Smooth muscle cell of the umbilical artery (primary cell): ENCODE measurements at places on chromosomes 11 and 22. TPM values are rescaled to one million over a fixed set of nuclear protein-coding genes. Genes with fewer than 3 reads are reported as not detected.

SLC6A5 gene
- not detected in 2 replicates for total RNA-seq

TSPAN18 gene
- 0.14 and 0.30 TPM in 2 replicates for total RNA-seq

MMP12 gene
- total RNA-seq = 0.18 and 1.2 TPM in 2 replicates

CCDC117 gene
- 19.0 and 23.3 TPM in 2 replicates for total RNA-seq

MCM5 gene
- total RNA-seq = 6.5 and 35.5 TPM in 2 replicates

FAM180B gene
- total RNA-seq = not detected in 2 replicates

OR51B2 gene
- not detected in 2 replicates for total RNA-seq

PRAME gene
- not detected in 2 replicates for total RNA-seq

OR5T1 gene
- not detected in 2 replicates for total RNA-seq

SOX6 gene
- 1.2 and 2.2 TPM in 2 replicates for total RNA-seq

CDC45 gene
- total RNA-seq = 1.2 and 12.0 TPM in 2 replicates

TUBA8 gene
- 0.18 TPM in 1 of 2 replicates, not detected in the other for total RNA-seq

ASCL2 gene
- not detected in 2 replicates for total RNA-seq

TRMT112 gene
- 157 and 327 TPM in 2 replicates for total RNA-seq

LMO2 gene
- total RNA-seq = 0.09 TPM in 1 of 2 replicates, not detected in the other

C22orf15 gene
- total RNA-seq = 1.2 and 3.3 TPM in 2 replicates

KCNK4 gene
- total RNA-seq = not detected in 2 replicates

EWSR1 gene
- total RNA-seq = 95.6 and 150 TPM in 2 replicates

ANKK1 gene
- not detected in 2 replicates for total RNA-seq

ELF5 gene
- total RNA-seq = not detected in 2 replicates

TMEM151A gene
- total RNA-seq = under 0.01 and 0.42 TPM in 2 replicates

THRSP gene
- not detected in 2 replicates for total RNA-seq

SCUBE2 gene
- total RNA-seq = 1.8 and 9.5 TPM in 2 replicates

MMP8 gene
- 1.4 and 1.5 TPM in 2 replicates for total RNA-seq

FAM181B gene
- total RNA-seq = not detected in 2 replicates

RIMBP3B gene
- total RNA-seq = 0.05 TPM in 1 of 2 replicates, not detected in the other

HBB gene
- total RNA-seq = not detected in 2 replicates

HBG2 gene
- not detected in 2 replicates for total RNA-seq

DEFB131B gene
- total RNA-seq = not detected in 2 replicates

TRIM29 gene
- total RNA-seq = 0.51 and 3.3 TPM in 2 replicates

MIAT gene
- 1.0 and 1.2 TPM in 2 replicates for total RNA-seq

IRAG1 gene
- total RNA-seq = 3.0 and 8.6 TPM in 2 replicates

CCDC188 gene
- 0.30 TPM in 1 of 2 replicates, not detected in the other for total RNA-seq

NPTXR gene
- 17.2 and 38.4 TPM in 2 replicates for total RNA-seq

DRD4 gene
- total RNA-seq = 0.09 TPM in 1 of 2 replicates, not detected in the other

RAG1 gene
- total RNA-seq = 0.30 and 0.74 TPM in 2 replicates

MS4A12 gene
- not detected in 2 replicates for total RNA-seq

TPBGL gene
- under 0.01 and 0.05 TPM in 2 replicates for total RNA-seq

SYT12 gene
- 0.14 and 0.30 TPM in 2 replicates for total RNA-seq

SYCE3 gene
- not detected in 2 replicates for total RNA-seq

APOBEC3H gene
- not detected in 2 replicates for total RNA-seq

DDTL gene
- total RNA-seq = 0.59 and 0.60 TPM in 2 replicates

MMP1 gene
- total RNA-seq = 47.9 and 122 TPM in 2 replicates

INS gene
- not detected in 2 replicates for total RNA-seq

GSTT2B gene
- 4.2 and 15.7 TPM in 2 replicates for total RNA-seq

KREMEN1 gene
- 3.4 and 4.2 TPM in 2 replicates for total RNA-seq

ZNF215 gene
- total RNA-seq = 3.3 and 6.1 TPM in 2 replicates

OR4D5 gene
- total RNA-seq = not detected in 2 replicates

MCHR1 gene
- total RNA-seq = 1.7 and 4.5 TPM in 2 replicates

TRIM51 gene
- total RNA-seq = not detected in 2 replicates
